ENCODE measurements at places on chromosomes 1 and 21.

DNA sequence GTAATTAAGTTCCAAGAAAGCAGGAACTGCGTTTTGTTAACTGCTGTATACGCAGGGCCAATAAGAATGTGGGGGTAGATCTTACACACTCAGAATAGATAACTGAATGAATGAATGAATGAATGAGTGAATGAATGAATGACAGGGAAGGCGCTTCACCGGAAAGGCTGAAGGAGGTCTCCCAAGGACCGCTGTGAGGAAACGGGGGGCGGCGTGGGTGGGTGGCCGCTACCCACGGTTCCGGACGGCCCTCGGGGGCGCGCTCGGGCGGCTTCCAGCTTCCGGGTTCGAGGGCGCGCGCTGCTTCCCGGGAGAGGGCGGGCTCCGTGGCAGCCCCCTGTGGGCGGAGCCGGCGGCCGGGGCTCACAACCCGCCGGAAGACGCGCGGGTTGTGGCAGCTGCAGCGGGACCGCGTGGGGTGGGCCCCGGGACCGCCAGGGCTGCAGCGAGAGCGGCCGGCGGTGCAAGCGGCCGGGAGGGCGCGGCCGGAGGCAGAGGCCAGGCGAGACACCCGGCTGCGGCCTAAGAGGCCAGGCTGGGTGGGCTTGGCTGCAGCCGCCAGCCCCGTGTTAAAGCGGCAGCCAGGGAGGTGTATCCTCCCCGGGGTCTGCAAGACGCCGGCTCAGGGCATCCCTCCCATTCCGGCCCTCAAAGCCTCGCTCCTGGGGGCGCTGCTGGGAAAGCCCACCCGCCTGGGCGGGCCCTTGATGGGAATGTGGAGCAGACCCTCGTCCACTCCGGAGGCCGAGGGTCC is at the start of gene ZFP69:
ZFP69 (plus strand) TSS at position 367 of the 754 bp plus-strand sequence. CDS start 2,072 bp downstream, outside the sequence.
- DNase-seq = peak; percentile 56

- no peak for DNase-seq
These were observed 103.7 kb downstream of the HS2ST1 start for GRCh38 chr1:87017998-87018672.

DNA sequence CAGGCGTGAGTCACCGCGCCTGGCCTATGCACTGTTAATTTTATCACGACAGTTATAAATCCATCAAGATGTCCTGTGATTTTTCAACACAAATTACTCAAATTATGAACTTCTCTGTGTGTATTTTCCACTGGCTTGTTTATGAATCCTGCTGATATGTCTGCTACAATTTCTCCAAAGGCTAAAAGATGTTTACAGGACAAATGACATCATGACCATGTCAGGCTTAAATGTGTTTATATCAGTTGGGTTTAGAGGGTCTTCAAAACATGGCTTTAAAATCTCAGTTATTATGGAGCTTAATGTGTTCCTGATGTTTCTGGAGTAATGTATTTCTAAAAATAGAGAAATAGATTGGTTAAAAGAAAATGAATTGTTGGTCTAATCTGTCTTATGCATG is 44.0 kb upstream of the ERG start:
- DNase-seq = no peak

DNA sequence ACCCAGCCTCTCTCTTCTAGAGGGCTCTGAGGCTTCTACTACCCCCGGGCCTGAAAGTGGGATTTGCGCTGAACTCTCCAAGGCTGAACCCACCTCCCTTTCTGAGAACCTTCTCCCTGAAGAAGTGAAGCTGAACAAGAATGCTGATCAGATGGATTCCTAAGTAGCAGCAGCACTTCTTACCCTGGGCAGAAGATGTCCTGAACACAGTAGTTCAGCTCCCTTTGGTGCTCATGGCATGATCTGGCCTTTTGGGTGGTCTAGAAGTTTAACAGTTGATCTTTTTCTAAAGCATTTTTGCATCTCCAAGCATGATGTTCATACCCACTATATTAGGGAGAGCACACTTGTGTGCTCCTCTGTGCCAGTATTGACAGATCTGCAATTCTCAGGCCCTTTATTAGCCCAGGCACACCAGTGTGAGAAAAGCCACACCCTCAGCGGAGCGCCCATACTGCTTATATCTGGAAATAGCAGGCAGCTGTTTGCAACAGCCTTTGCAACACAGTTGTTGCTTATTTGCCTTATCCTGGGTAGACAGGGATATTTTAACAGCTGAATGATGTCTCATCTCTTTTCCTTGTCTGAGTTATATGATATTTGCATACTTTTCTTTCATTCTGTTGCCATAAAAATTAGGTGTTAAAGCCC is 34.2 kb downstream of the CNN3 start:
- no peak for DNase-seq

GRCh38 chr1:68470388-68470970 is 20.7 kb upstream of the RPE65 start:
- no peak for DNase-seq

GRCh38 chr1:194225821-194226220 is 1039.4 kb upstream of the B3GALT2 start:
- DNase-seq = no peak

- no peak for DNase-seq
These were observed 233.8 kb downstream of the RHOU start for GRCh38 chr1:228968891-228969606.

- DNase-seq = no peak
These were observed 63.5 kb upstream of the DIRAS3 start for GRCh38 chr1:68113966-68114365.

DNA sequence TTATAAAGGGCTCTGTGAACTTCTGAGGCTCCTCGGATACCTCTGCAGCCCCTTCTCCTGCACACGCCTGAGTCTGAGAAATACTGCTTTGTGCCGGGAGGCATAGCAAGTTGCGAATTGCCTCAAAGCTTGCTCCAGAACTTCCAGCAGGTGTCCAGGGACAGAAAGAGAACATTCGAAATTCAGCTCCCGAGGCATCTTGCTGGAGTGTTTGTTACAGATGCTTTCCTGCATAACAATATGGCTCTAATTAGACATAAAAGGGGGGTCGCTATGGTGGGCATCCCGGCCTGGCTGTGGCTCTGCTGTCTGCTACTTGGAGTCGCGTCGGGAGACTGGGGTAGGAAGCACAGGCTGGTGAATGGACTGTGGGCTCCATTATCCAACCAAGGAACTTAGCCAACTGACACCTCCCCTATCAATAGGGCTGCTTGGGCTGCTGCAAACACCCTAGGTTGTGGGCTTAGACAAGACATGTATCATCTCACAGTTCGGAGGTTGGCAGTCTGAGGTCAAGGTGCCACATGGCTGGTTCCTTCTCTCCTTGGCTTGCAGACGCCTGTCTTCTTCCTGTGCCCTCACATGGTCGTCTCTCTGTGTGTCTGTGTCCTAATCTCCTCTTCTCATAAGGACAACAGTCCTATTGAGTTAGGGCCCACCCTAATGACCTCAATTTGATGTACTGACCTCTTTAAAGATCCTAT is 607.0 kb downstream of the NPHP4 start:
- DNase-seq = no peak

DNA sequence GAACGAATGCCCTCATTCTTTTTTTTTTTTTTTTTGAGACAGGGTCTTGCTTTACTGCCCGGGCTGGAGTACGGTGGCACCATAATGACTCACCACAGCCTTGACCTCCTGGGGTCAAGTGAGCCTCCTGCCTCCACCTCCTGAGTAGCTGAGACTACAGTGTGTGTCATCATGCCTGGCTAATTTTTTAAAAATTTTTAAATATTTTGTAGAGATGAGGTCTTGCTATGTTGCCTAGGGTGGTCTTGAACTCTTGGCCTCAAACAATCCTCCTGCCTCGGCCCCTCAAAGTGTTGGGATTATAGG is 69.4 kb downstream of the ALG14 start:
- no peak for DNase-seq

GRCh38 chr1:17857996-17858395 is 102.9 kb downstream of the ACTL8 start:
- DNase-seq = no peak

DNA sequence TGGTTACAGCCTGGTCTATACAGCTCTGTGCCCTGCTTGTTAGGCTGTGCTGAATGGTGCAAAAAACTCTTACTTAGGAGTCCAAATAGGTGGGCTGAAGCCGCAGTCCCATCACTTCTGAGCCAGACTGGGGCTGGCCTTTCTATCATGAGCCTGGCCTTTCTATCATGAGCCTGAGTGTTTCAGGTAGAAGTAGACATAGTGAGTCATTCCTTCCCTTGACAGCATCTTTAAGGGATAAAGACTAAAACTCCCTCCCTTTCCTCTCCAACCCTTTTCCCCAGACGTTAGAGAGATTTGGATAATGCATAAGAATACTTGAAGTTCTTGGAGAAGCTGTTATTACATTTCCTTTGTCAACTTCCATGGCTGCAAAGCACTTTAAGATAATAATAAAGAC is 46.5 kb upstream of the PARP1 start:
- no peak for DNase-seq

- DNase-seq = no peak
These were observed 136.4 kb upstream of the KCNE2 start for GRCh38 chr21:34227386-34227852.

- no peak for DNase-seq
These were observed 209.8 kb downstream of the ROR1 start for GRCh38 chr1:63983391-63984256.

DNA sequence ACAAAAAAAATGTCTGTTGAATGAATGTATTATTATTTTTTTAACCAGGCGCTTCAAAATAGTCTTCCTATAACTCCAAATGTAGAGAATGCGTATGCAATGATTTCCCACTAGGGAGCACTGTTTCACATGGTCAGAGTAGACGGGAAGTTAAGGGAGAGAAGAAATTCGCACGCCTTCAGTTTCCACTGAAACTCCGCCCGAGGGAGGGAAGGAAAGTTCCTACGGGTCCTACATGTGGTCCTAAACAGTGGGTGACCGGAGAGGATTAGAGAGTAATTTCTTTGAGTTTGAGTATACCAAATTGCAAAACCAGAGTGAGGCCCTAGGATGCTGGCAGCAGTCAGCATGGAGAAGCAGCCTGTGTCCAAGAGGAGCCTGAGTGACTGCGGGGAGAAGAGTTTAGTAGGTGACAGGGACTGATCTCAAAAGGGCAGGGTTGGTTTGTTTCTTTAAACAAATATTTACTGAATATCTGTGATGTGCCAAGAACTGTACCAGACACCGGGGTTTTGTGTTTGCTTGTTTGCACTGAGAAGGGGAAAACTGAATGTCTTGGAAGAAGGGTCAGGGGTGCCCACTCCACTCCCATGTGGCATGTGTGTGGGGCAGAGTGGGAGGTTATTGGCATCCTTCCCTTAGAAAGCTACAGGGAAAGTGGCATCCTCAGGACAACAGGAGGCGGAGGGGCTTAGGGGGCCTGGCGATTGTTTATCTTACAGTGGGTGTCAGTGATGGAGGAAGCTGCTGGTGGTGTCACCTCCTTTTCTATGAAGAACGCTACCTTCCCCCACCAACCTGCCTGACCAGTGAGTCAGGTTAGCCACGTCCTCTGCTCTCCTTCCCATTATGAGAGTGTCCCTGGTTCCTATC is 22.8 kb downstream of the RNU5D-1 start:
- DNase-seq = no peak

GRCh38 chr1:31140299-31140698 is 74.8 kb upstream of the PUM1 start:
- DNase-seq = no peak

- DNase-seq = no peak
These were observed 84.5 kb downstream of the COLGALT2 start for GRCh38 chr1:183953031-183953430.

GRCh38 chr1:231695439-231696255 is 69.1 kb downstream of the DISC1 start:
- DNase-seq = no peak

GRCh38 chr1:229138058-229138457 is 132.9 kb upstream of the RAB4A start:
- no peak for DNase-seq

DNA sequence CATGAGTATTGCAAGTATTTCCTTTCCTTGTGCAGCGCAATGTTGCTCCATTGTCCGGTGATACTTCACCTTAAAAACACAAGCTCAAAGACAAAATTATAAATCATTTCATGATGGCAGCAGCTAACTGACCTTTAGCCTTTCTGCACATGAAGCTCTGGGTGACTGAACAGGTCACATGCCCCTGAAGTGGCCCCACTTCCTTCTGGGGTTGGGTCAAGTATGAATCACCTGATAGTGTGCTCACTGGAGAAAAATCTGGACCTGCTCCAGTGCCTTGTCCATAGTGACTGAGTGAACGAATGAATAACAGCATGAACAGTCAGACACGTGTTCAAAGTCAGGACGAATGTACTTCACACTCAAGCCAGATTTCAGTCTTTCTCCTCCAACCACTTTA is 658.9 kb downstream of the NPHP4 start:
- DNase-seq = no peak

DNA sequence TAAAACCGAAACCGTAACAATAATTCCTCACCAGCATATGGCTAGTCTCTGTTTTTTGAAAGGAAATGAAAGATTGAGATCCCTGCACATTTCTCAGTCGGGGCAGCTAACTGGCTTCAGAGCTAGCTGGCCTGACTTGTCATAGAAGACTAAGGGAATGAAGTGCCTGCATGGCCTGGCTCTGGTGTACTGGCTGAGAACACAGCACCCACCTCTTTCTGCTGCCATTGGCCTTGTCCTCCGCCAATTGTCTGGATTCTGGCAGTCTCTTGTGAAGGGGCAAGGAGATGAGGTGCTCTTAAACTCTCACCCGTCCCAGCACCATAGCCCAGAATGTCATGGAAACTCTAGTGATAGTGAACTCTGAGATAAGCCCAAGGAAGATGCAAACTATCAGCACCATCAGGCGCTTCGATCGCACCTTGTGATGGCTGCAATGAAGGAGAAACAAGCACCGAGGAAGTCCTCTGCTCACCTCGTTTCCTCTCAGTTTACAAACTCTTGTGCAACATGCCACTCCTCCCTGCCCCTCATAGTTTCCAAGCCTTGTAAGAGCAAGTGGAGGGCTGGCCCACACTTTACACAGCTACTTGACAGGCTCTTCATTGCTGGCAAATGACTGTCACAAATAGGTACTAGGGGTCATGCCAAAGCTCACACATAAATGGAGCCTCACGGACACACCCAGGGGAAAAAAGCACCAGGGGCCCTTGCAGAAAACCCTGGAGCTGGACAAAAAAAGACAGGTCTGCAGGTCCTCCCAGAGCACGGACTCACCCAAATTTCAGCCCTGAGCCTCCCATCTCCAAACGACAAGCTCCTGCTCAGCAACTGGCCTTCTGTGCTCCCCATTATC is 16.4 kb downstream of the INPP5B start:
- no peak for DNase-seq

DNA sequence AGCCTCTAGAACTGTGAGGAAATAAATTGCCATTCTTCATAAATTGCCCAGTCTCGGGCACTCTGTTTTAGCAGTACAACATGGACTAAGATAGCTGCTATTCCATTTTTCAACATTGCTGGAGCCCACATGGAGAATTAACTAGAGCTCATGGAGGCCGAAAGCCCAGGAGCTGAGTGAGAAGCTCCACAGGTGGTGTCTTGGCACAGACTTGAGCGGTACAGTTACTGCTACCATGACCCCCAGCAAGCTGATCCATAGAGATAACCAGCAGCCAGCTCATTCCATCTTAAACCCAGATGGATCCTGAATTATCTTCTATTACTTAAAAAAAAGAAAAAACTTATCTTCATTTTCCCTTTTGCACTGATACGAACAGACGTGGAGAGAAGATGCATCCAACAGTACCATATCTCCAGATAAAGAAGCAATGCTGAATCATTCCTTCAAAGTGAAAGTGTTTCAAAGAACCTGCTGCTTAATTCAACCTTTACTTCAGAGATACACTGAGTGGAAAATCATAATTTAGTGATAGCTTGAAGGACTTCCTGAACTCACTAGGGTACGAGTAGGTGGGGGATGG is 115.1 kb downstream of the SETD4 start:
- DNase-seq = no peak
